ENCODE measurements at places on chromosomes 12 and 14.

DNA sequence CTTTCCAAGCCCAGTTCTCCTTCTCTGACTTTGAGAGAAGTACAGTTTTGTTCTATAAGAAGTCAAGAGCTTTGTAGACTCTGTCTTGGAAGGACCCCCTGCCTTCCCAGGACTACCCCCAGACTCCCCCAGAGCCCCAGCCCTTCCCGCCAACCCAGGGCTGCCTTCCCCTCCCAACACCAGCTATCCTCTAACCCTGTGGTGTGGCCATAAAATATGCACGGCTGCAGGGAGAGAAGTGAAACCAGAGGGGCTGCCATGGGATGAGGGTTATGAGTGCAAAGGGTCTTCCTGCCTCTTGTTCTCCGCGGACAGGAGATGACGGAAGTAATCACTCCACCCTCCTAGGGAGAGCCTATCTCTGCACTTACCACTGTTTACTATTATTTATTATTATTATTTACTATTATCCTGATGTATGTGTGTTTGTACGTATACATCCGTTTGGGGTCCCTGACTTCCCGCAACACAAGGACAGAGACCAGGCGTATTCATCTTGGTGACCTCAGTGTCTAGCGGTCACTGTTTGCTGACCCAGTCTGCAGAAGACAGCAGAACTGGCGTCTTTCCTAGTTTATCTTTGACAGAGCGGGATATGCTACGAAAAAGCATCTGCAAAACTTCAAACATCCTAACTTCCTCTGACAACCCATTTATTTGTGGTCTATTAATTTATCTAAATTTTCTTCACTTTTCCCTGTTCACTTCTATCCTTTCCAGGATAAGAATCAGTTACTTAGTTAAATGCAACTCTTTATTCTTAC is 3.5 kb upstream of the SCNN1A start:
- DNase-seq = no peak

- no peak for DNase-seq
Measured at GRCh38 chr12:50918584-50919316, 33.6 kb upstream of the HIGD1C start.

- DNase-seq = no peak
Measured at GRCh38 chr14:76793956-76794355, 18.7 kb downstream of the ANGEL1 start.

- DNase-seq = no peak
Measured at GRCh38 chr14:102028733-102029132, 58.1 kb downstream of the HSP90AA1 start.

GRCh38 chr12:82314406-82314892 is 43.7 kb downstream of the CCDC59 start:
- DNase-seq = no peak

DNA sequence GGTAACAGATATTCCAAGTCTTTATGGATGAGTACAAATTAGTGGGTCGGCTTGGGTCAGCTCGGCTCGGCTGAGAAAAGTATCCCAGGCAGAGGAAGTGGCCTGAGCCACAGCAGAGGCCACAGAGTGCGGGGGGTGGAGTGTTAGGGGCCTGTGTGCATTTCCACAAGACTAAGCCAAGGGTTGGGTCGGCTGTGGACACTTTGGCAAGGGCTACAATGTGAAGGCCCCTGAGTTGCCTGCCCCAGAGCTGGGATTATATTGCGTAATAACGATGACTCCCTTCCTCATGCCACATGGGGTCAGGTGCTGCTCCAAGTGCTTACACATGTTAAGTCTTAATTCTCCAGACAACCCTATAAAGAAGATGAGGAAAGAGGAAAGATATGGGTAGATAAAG is 11.4 kb downstream of the EVL start:
- DNase-seq = no peak

DNA sequence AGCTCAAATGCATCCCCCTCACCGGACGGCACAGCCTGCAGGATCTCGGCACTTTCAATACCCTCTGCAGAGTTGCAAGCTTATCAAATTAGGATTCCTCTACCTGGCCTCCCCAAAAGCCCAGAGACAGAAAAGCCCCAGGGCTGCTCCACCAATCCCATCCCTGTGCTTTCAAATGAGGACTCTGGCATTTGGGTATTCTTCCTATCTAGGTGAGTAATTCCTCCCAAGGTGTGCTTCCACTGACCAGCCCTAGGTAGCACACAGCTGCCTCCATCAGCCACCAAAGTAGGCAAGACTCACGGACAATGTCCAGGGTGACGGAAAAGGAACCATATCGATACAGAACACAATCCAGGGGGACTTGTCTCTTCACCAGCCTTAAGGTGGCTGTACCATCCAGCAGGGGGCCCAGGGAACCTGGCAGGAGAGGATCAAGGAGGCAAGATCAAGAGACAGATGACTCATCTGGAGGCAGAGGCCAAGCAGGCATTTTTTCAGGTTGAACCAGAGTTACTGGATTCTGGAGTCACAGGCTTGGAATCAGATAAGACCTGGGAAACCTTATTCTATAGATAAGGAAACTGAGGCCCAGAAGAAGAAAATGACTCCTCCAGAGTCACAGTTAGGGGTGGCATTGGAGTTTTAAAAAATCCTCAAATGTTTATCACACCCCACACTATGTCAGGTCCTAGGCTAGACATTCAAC is 9.9 kb downstream of the PMEL start:
- DNase-seq = peak; percentile 51

GRCh38 chr14:89228921-89229639 is 188.0 kb downstream of the FOXN3 start:
- DNase-seq = no peak

GRCh38 chr12:90978117-90978770 is 23.3 kb upstream of the CCER1 start:
- no peak for DNase-seq

DNA sequence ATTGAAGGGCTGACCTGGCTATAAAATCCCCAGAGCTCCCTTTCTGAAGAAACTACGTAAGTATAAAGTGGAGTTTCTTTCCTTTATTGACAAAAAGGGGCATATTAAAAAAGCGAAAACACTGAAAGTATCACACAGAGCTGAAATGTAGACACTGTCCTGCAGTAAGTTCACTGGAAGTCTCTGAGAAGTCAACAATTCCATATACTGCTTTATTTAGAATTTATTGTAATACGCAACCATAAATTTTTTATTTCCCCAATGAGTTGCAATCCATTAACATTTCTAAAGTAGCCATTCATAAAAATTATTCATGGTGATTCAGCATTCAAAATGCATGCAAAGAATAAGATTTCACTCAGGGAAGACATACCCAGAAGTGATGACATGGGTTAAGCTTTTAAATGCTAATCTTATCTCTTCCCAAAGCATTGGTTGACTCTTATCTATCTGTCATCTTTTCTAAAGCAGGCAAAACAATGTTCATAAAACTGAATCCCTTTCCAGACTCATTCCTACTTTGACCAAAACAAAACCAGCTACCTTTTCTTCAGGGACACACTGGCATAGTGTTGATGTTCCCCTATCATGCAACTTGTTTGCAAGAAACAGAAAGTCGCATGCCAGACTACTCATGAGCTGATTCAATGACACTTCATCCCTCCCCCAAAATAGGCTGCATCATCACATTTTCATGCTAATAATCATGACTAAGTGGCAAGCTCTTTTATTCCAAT is 17.3 kb downstream of the KITLG start:
- DNase-seq = no peak

GRCh38 chr12:121580959-121581685 is at the start of gene KDM2B:
Gene KDM2B (minus strand): TSS chr12:121581023. CDS start chr12:121580911, 112 bp downstream.
- no peak for DNase-seq

- DNase-seq = no peak
Measured at GRCh38 chr12:53552361-53553327, 45.4 kb upstream of the NPFF start.

- no peak for DNase-seq
Measured at GRCh38 chr12:127339065-127339464, 927.9 kb upstream of the TMEM132C start.

GRCh38 chr12:29414368-29414767 is 33.4 kb upstream of the ERGIC2 start:
- no peak for DNase-seq

- no peak for DNase-seq
Measured at GRCh38 chr12:95993907-95994306, 2.2 kb downstream of the HAL start.

- DNase-seq = no peak
Measured at GRCh38 chr14:51862176-51862796, 1.9 kb downstream of the GNG2 start.
